ENCODE measurements at places on chromosomes 13 and 19.

DNA sequence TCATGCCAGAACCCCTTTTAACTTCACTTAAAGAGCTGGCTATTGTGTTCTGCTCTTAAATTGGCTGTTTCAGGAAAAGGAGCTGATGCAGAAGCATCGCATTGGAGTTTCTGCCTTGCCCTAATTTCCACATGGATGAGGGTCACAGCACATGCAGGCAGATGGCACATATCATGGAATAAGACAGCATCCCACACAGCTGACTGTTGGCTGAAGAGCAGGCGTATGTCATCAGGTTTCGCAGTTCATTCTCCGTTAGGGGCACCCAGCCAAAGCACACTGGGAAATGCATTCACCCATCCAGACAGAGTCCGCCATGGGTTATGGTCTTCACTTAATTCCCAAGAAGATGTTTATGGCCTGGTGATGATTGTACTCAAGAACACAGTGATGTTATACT, 572.5 kb downstream of the LIG4 start:
- DNase-seq, result no peak

GRCh38 chr19:41248895-41249294, 15.3 kb upstream of the HNRNPUL1 start:
- DNase-seq, result no peak

DNA sequence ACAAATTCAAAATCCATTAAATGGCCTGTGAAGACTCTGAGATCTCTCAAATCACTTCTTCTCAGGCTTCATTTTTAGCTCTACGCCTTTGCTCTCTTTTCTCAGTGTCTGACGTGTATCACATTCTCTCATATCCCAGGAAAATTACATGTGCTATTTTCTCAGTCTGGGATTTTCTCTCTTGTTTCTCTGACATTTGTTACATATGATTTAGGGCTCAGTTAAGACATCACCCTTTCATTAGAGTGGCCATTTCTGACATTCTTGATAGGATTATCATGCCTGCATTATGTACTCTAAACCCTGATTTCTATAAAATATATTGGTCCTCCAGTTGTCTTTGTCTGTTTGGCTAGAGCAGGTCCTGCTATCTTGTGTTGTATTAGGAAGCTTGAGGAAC, 136.6 kb downstream of the GPC5 start:
- no peak for DNase-seq

GRCh38 chr19:4088975-4089374, 22.3 kb upstream of the ZBTB7A start:
- DNase-seq, result peak; percentile 81

DNA sequence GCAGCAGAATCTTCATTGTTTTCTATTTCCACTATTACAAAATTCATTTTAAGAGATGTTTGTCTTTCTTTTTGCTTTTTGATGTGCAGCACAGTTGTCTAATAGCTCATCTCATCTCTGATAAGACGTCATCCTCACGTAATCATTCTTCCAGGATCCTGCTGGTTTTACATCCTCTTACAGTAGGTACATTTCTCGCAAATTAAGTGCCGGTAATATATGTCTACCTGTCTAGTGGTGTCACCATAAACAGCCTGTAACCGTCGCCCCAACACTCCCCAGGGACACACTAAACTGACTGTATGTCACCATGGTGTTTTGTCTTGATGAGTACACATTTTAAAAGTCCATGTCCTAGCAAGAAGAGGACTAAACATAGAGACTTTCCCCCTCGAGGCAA, 94.5 kb upstream of the VSTM2B start:
- no peak for DNase-seq

DNA sequence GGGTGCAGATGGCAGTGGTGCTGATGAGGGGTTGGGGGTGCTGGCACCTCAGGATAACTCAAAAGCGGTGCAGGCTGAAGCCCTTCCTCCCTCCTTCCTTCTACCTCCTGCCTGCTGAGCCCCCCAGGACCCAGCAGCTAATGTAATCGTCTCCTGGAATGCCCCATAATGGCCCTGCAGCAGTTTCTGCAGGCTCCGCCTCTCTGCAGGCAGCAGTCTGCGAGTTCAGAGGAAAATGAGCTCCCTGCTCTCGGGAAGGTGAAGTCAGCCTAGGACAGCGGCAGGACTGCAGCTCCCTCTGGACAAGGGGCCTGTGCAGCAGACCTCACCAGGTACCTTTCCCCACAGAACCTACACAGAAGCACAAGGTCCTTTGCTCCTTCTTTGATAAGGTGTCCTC, 130.9 kb downstream of the ZDHHC20 start:
- DNase-seq, result no peak

DNA sequence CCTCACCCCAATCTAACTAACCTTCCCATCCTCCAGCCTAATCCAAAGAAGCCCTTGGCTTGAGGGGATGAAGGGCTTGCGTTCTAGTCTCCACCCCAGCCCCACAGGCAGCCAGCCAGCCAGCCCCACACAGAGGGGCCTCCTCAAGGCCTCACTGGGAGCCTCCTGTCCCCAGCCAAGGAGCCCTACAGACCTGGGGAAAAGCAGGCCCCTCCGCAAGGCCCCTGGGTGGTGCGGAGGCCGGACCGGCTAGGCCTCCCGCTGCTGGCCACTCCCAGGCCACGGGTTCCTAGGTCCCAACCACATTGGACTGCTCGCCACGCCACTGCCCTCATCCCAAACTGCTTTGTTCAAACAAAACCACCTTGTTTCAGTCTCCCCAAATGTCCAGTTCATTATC, 78.0 kb downstream of the ZIC5 start:
- no peak for DNase-seq

DNA sequence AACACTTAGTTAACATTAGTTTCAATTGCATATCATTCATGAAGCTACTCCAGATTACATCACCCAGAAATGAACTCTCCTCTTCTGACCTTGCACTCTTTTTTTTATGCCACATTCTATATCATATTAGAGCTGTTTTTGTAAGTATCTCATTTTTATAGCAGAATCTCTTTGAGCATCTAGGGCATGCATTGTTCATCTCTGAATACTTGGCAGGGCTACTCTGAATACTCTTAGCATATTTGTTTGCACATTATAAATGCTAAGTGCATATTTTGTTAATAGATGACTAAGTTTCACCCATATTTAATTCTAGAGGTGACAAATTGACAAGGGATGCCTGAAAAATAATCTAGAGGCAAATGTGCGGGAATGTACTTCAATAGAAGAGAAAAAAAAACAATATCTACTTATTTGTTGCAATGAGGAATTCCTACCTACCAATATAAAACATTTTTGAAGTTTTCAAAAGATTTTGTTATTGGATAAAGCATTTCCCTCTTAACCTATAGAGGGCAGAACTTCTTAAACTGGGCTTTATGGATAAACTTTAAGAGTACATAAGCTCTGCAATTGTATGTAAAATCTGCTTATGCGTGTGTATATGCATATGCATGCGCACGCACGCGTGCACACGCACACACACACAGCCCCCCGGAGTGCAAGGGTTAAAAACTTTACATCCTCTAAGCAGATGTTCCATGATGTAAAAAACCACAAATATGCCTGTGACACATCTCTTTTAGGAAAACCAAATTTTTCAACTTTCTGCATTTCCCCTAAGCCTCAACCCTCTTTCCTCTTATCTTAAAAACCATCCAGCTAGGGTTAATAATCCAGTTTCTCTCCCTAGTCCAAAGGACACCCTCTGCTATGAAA, 73.0 kb upstream of the OXGR1 start:
- DNase-seq, result no peak

- DNase-seq, result peak; percentile 47
These were observed 37.9 kb downstream of the N4BP2L1 start for GRCh38 chr13:32390048-32390447.

GRCh38 chr19:19145684-19146608, 7.7 kb upstream of the TMEM161A start:
- peak; percentile 87 for DNase-seq

GRCh38 chr13:79502859-79503468, 22.0 kb downstream of the NDFIP2 start:
- DNase-seq, result no peak

- DNase-seq, result no peak
These were observed 2.2 kb downstream of the HIF3A start for GRCh38 chr19:46299004-46299509.

GRCh38 chr19:6417713-6418561, 6.7 kb downstream of the KHSRP start:
- DNase-seq, result no peak

GRCh38 chr19:44745341-44745831, 3.1 kb upstream of the BCL3 start:
- DNase-seq, result peak; percentile 0

DNA sequence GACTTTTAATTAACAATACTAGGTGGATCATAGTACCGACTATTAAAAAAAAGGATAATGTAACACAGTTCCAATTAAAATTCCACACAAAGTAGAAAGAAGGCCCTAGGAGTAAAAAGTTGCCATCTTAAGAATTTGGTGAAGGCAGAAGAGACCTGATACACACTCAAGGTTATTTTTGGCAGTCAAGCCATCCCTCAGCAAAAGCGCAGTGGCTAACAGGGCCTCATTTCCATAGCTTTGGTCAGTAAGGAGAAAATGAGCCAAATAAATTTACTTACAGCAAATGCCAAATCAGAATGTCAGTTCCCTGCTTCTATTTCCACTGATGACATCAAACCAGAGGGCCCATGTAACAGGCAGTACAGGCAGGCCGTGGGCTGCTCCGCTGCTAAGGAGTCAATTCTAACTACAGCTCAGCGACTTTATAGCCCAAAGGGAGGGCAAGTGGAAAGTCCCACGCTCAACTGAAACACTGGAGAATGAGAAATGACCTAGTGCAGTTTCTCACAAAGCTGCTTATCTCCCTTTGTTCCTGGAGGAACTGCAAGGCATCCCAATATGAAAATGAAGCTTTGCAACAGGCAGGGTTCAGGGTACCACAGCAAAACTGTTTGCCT, 6.3 kb downstream of the ARGLU1 start:
- peak; percentile 50 for DNase-seq

DNA sequence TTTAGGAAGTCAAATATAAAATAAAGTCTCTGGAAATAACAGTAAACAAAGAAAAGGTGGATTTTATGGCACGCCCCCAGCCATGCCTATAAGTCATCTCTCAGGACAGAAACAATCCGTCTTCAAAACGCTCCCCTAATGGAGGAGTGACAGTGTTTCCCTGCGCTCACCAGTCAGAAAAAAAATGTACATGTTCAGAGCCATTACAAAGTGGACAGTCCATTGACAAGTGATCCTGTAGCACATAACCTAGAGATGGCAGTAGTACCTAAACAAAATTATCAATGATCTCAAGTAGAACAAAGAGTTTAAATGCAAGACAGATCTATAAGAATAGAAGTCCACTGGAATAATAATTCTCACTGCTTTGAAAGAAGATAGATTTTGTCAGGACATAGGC, 891.7 kb upstream of the MIR17HG start:
- DNase-seq, result no peak

- no peak for DNase-seq
These were observed 242.2 kb upstream of the EDNRB start for GRCh38 chr13:78160793-78161192.

DNA sequence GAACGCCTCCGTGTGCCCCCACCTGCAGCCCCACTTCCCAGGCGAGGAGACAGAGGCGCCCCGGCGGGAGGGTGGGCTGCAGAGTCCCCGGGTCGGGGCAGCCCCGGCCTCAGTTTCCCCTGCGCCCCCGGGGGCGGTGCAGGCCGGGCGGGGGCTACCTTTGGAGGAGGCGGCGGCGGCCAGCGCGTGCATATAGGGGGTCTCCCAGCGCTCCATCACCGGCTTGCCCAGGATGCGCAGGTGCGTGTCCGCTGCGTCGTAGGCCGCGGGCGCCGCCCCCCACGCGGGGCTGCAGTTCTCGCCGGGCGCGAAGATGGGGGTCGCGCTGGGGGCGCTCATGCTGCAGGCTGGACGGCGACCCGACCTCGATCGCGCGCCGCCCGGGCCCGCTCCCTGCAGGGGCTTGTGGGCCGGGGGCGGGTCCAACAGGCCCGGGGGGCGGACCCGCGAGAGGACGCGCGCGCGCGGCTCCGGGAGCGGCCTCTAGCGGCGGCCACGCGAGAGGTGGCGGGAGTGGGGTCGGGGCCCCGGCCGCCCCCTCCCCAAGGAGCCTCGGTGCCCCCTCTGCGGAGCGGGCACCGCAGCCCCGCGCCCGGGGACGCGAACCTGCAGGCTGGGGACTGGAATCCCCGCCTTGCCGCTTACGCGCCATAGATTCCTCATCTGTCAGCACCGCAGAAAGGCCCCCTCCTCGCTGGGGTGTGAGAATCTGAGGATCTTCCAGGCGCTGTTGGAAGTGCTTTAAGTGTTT, at the start of gene GAMT:
Gene GAMT (minus strand): TSS at position 405 of the 751 bp plus-strand sequence. CDS start 66 bp downstream, at position 339.
- DNase-seq, result peak; percentile 55
